ENCODE measurements at places on chromosomes 6 and 20.

- DNase-seq, result peak; percentile 50
Observed at GRCh38 chr6:87561017-87561416, 28.8 kb downstream of the RARS2 start.

DNA sequence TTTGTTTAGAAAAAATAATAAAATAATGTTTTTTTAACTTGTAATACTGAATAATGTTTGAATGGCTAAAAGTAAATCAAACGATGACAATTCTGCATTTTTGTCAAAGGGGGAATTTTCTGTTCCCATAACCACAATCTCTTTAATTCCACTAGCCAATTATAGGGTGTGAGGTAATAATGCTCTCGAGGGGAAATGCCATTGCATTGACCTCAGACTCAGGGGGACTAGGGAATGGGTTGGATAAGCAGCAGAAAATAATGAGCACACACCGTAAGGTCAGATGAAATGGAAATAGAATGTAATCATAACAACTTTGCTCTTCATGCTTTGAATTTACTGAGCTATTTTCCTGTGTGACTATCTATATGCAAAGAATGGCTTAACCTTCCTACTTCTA is 584.7 kb downstream of the RFPL4B start:
- no peak for DNase-seq

- DNase-seq, result peak; percentile 13
Observed at GRCh38 chr20:59836767-59837166, 96.7 kb downstream of the SYCP2 start.

DNA sequence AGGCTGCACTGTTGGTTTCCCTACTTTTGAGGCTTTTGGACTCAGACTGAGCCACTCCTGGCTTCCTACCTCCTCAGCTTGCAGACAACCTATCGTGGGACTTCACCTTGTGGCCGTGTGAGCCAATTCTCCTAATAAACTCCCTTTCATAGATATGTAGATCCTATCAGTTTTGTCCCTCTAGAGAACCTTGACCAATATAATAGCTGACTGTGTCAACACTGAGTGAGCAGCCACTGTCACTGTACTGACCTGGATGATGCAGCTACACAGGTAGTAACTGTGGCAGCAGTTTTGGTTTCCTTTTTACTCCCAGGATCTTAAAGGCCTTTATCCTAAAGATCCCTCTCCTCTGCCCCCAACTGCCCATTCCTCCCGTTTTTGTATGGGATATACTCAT is 70.2 kb downstream of the SLC22A3 start:
- no peak for DNase-seq

GRCh38 chr20:1272368-1273100 is 6.4 kb downstream of the SNPH start:
- DNase-seq, result no peak

DNA sequence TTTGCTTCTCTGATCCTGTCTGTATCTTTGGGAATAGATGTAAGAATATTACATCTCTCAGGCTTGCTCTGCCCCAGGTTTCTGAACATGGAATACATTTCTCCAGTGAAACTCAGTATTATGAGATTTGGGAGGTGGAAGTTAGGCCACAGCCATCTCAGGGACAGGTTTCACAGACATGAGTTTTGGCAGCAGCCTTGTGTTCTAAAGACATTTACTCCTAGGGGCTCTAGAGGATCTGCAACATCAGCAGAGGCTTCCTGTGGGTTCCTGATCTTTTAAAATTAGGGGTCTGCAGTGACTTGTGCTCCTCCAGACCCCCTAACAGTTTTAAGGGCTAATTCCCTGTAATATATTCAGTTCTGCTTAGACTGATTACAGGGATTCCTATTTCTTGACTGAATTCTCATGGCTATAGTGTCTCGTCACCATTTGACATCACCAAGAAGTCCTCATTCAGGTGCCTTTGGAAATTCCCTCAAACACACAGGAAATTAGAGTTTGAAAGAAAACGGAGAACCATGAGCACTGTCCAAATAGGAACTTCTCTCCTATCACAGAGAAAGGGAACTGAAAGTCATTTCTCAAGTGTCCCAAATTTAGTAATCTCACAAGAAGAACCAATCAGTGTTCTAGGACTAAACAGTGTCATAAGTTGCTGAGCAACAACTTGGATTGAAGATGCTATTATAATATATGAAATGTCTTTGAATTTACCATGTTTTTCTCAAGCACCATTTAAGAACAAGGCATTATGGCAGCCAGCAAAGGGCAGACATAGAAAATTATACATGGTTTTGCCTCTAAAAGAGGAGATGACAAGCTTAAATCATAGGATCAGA is 2.5 kb upstream of the HLA-DRA start:
- DNase-seq, result no peak

DNA sequence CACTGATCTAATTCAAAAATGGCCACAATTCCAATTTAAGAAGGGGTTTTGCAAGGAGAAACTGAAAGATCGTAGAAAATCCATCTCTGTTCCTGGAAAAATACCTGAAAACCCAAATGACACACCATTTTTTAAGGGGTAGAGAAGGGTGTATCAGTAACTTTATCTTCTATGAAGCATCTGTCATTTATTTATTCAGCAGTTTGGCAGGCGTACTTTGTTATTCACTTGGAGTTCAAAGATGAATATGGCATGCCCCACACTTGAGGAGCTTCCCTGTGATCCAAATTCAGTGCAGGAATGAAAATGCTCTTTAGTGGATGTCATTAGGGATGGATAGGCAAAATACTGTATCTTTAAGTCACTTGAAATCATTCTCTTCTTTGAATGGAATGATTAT is 7.2 kb downstream of the HINT3 start:
- no peak for DNase-seq

DNA sequence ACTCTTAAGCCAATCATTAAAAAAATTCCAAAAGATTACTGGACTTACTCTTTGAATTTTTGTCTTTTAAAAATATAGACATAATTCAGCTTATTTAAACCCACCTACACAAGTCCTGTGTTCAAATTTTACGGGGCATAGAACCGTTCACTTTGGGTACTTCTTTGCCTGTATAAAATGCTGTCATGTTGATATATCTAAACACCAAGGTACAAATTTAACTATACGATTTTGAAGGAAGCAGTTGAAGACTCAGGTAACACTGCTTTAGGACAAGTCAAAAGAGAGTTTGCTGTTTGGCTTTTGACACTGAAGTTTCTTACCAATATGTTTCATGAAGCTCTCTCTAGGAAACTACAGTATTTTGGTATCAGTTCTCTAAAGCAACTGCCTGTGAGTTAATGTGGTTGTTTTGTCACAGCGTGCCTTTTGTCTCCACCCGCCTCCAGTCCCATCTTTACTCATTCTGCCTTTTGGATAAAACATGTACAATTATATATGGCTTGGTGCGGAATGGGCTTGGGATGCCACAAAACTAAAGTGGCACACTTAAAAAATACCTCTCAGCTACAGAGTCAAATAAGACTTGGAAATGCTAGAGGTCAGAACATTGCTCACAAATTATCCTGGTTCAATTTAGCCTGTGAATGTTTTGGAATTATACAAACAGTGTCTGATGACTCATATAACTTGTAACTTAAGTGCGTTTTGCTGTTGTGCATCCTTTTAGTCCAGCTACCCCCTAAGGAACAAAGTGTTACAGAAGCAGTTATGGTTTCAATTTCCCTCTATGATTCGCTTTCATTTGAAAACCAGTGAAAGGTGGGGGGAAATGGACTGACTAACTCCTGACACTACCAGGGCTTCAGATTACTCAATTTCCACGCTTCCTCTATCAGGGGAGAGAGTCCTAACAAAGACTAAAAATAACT is 38.7 kb downstream of the RGS17 start:
- DNase-seq, result no peak

GRCh38 chr6:86973088-86973487 is 35.8 kb downstream of the HTR1E start:
- no peak for DNase-seq

GRCh38 chr6:166297606-166298005 is 10.6 kb downstream of the PRR18 start:
- DNase-seq, result no peak

- DNase-seq, result no peak
Observed at GRCh38 chr20:24651171-24651975, 181.9 kb downstream of the SYNDIG1 start.

- peak; percentile 65 for DNase-seq
Observed at GRCh38 chr6:169725125-169726048, 1.1 kb upstream of the PHF10 start.

GRCh38 chr20:45861221-45862075 is 4.0 kb downstream of the ZSWIM3 start:
- DNase-seq, result no peak

GRCh38 chr6:44058617-44059358 is 68.5 kb downstream of the MRPL14 start:
- DNase-seq, result no peak

DNA sequence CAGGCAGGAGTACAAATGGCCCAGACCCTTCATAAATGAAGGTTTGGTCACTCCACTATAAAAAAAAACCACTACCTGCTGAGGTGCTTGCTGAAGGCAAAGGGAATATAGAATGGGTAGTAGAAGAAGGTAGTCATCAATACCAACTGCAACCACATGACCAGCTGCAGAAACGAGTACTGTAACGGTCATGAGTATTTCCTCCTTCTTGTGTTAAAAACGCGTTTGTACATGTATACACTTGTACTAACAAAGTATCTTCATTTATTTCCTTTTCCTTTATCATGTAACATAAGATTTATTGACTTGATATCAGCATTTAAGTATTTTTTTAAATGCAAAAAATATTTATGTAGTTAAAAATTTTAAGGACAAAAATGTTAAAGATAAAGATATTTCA is 238.6 kb downstream of the TFAP2B start:
- no peak for DNase-seq

DNA sequence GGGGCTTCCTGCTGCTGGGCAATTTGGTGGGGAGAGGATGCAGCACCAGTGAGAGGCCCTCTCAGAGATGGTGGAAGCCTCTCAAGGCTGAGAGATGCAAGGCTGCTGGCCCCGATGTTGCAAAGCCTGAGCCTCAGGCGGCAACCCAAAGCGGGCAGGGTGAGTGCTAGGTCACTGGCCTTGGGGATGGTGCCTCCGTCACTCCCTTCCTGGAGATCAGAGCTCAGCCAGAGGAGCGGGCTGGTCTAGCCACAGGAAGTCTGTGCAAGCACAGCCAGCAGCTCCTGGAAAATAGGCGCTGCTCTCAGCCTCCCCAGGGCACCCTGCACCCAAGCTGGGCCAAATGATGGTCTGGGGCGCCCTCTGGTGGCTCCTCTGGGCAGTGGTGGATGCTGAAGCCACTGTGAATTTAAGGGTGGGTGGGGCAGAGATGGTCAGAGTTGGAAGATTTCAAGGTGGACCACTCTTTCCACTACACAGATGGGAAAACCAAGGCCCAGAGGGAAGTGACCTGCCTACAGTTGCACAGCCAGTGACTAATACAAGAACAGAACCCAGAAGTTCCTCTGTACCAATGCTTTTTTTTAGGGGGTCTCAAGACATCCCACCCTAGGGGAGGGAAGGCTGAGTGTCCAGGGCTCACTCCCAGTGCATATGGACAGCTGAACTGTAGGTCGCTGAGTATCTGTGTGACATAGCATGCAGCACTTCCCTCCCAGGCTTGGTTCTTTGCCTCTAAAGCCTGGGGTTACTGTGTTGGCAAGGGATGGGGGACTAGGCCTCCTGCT is 20.8 kb downstream of the C20orf203 start:
- peak; percentile 94 for DNase-seq

GRCh38 chr6:136440203-136440602 is 110.0 kb downstream of the MAP7 start:
- no peak for DNase-seq

DNA sequence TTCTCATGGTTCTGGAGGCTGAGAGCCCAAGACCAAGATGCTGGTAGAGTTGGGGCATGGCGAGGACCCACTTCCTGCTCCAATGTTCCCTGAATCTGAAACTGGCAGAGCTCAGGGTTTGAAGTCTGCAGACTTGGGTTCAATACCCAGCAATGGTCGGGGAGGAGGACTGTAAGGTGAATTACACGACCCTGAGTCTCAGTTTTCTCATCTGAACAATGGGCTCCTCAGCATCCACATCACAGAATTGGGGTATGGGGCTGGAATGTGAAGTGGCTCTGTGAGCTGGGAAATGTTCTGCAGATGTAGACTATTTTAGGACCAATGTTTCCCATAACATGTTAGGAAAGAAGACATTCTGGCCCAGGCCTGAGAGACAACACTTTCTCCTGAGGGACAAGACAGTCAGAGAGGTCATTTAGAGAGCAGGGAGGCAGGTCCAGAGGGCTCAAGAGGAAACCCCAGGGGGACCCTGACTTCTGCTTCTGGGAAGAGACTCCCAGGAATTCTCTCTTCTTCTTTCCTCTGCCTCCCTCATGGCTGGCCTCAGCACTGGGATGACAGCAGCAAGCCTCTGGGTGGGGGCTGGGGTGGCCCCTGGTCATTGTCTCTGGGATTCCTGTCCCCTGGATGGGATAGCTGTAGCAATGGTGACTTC is 141.3 kb upstream of the PMEPA1 start:
- no peak for DNase-seq

GRCh38 chr6:149032599-149033405 is 284.7 kb upstream of the TAB2 start:
- DNase-seq, result no peak

GRCh38 chr6:51184046-51184445 is 365.4 kb downstream of the TFAP2B start:
- DNase-seq, result no peak

GRCh38 chr20:11170025-11170424 is 496.2 kb upstream of the JAG1 start:
- no peak for DNase-seq

DNA sequence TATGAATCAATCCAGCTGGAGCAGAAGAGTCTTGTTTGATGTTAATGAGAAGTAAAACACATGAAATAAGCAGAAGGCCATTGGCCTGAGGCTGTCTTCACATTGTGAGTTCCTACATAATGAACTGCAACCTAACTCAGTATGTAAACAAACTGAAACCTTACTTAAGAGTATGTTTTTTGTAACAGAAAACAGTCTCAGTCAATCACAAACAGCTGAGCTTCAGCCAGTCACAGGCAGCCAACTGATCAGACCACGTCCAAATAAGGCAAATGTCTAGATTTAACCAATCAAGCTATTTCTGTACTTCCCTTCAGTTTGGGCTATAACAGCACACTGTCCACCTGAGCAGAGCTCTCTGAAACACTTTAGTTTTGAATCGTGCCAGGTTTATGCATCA is 234.7 kb downstream of the TRDN start:
- DNase-seq, result peak; percentile 8

All from GM23338 (cell line).